HT-29 (cell line): ENCODE measurements at places on chromosomes 5 and 9. TPM values are rescaled to one million over a fixed set of nuclear protein-coding genes. Genes with fewer than 3 reads are reported as not detected.

SHOC1 gene
- not detected in 2 replicates for total RNA-seq

MARCHF3 gene
- total RNA-seq: 18.2 and 32.5 TPM in 2 replicates

CRHBP gene
- not detected in 2 replicates for total RNA-seq

GPR151 gene
- not detected in 2 replicates for total RNA-seq

PIK3R1 gene
- total RNA-seq: 31.3 and 33.4 TPM in 2 replicates

ALDH1A1 gene
- 329 and 383 TPM in 2 replicates for total RNA-seq

ENTPD2 gene
- 2.5 and 2.7 TPM in 2 replicates for total RNA-seq

NXNL2 gene
- total RNA-seq: not detected in 2 replicates

IL4 gene
- not detected in 2 replicates for total RNA-seq

TLE1 gene
- total RNA-seq: 79.0 and 82.1 TPM in 2 replicates

C9orf153 gene
- total RNA-seq: 0.56 TPM in 1 of 2 replicates, not detected in the other

SFXN1 gene
- total RNA-seq: 97.9 and 137 TPM in 2 replicates

SPINK6 gene
- not detected in 2 replicates for total RNA-seq

EGR1 gene
- 20.1 and 27.8 TPM in 2 replicates for total RNA-seq

OR1J2 gene
- total RNA-seq: not detected in 2 replicates

PGM5 gene
- 0.08 and 0.73 TPM in 2 replicates for total RNA-seq

CARD9 gene
- 98.9 and 116 TPM in 2 replicates for total RNA-seq

CCDC183 gene
- 9.0 and 10.4 TPM in 2 replicates for total RNA-seq

RLN1 gene
- not detected in 2 replicates for total RNA-seq

LVRN gene
- total RNA-seq: not detected in 2 replicates

TAS2R1 gene
- not detected in 2 replicates for total RNA-seq

LHFPL2 gene
- total RNA-seq: 11.7 and 18.9 TPM in 2 replicates

CCDC69 gene
- 0.33 and 0.50 TPM in 2 replicates for total RNA-seq

ADGRV1 gene
- total RNA-seq: 0.18 and 0.42 TPM in 2 replicates

DBN1 gene
- total RNA-seq: 11.3 and 12.9 TPM in 2 replicates

TTF1 gene
- 6.4 and 7.9 TPM in 2 replicates for total RNA-seq

GABRG2 gene
- not detected in 2 replicates for total RNA-seq

ADRA1B gene
- total RNA-seq: not detected in 2 replicates

C9orf85 gene
- total RNA-seq: 7.5 and 10.2 TPM in 2 replicates

CDK5RAP2 gene
- total RNA-seq: 22.2 and 29.5 TPM in 2 replicates

ZNG1C gene
- total RNA-seq: 65.6 and 75.5 TPM in 2 replicates

GFRA3 gene
- not detected in 2 replicates for total RNA-seq

BRD3OS gene
- 14.2 and 21.0 TPM in 2 replicates for total RNA-seq

MACIR gene
- 9.2 and 11.2 TPM in 2 replicates for total RNA-seq

OR2V2 gene
- total RNA-seq: not detected in 2 replicates

INSL4 gene
- 0.20 TPM in 1 of 2 replicates, not detected in the other for total RNA-seq

HDHD3 gene
- total RNA-seq: 73.3 and 78.1 TPM in 2 replicates

FAM174A gene
- 18.1 and 20.6 TPM in 2 replicates for total RNA-seq
